ENCODE measurements at places on chromosomes 11 and 22.
A peak's percentile ranks its signal among the peaks of the same experiment; 100 is the strongest.

- peak; percentile 54 for DNase-seq
Measured at GRCh38 chr11:60950933-60951605, 907 bp downstream of the SLC15A3 start.

- DNase-seq = no peak
Measured at GRCh38 chr11:63816732-63817131, 3.5 kb downstream of the SPINDOC start.

- DNase-seq = no peak
Measured at GRCh38 chr22:28952857-28953256, 69.5 kb downstream of the ZNRF3 start.

DNA sequence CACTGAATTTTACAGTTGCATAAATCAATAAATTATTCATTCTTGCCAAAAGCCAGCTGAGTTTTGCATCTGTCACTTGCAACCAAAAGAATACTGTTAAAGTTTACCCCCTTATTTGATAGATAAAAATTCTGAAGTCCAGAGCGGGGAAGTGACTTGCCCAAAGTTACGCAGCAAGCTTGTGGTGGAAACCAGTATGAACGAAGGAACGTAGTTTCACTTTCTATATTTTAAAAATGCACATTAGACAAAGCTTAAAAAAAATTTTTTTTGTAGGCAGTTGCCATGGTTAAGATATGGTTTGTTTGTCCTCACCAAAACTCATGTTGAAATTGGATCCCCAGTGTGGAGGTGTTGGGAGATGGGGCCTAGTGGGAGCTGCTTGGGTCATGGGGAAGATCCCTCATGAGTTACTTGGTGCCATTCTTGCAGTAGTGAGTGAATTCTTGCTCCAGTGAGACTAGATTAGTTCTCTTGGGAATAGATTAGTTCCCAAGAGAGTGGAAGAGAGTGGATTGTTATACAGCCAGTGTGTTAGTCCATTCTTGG, 46.3 kb upstream of the SEZ6L start:
- DNase-seq = no peak
